Osteocyte (in vitro differentiated cells): ENCODE measurements at places on chromosomes 12 and 14.

GRCh38 chr12:42893803-42894202 is 304.3 kb upstream of the PRICKLE1 start:
- DNase-seq = no peak

GRCh38 chr12:44509471-44509870 is 366.6 kb downstream of the NELL2 start:
- DNase-seq = no peak

GRCh38 chr12:94811611-94812010 is 161.3 kb upstream of the TMCC3 start:
- DNase-seq = no peak

- DNase-seq = no peak
These were observed 52.4 kb downstream of the PHLDA1 start for GRCh38 chr12:75979181-75979580.

GRCh38 chr14:103619057-103619456 is 10.0 kb upstream of the KLC1 start:
- no peak for DNase-seq

DNA sequence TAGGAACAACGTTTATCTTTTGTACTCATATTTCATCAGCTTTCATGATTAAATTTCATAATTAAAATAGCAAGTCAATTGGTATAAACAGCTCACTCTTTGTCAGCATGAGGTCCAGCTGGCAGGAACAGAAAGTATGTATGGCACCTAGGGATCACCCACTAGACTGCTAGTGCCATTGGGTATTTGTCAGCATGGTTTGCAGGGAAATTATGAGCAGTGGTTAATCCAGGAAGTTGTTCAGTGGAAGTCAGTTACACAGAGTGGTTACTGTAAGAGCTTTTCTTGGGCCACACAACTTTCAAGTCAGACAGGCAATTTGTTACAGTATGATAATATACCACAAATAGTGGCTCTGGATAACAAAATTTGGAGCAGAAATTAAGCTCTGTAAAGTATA is 340.3 kb upstream of the RGS6 start:
- DNase-seq = no peak
